ENCODE measurements at places on chromosomes 2 and 18.

- DNase-seq: peak; percentile 92
Measured at GRCh38 chr2:191304939-191305875, 60.0 kb downstream of the MYO1B start.

DNA sequence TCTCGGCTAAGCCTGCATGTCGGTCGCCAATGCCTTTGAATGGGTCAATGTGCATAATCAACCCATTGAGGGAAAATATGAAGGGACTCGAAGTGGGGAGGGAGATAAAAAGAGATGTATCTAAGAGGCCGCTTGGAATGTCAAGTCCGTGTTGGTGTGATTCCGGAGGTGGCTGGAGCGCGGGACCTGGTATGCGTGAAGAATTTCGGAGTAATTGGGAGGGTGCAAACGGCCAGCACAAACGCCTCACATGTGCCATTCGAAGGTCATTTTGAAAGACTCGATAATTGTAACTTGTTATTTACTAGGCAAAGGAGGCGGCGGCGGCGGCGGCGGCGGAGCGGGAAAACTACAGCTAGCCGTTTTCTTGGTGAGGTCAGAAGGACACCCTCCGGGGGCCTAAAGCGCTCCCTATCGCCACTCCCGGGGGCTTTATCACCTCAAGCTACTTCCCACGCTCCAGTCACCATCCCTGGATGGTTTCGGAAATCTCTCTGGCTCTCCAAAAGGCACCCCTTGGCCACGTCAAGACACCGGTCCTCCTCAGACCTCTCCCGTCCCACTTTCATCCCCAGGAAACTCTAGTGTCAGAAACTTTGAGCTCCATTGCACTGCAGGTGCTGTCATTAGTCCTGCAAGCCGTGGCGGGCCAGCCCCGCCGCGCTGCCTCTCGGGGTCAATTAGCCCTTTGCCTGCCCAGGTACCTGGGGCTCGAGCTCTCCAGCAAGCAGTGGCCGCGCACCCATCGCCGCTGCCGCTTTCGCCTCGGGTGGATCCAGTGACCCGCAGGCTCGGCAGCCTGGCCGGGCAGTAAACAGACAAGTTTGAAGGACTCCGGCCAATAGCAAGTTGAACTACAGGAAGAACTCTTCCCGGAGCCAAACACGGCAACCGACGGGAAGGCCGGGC, 1.5 kb downstream of the ERBB4 start:
- DNase-seq: no peak

DNA sequence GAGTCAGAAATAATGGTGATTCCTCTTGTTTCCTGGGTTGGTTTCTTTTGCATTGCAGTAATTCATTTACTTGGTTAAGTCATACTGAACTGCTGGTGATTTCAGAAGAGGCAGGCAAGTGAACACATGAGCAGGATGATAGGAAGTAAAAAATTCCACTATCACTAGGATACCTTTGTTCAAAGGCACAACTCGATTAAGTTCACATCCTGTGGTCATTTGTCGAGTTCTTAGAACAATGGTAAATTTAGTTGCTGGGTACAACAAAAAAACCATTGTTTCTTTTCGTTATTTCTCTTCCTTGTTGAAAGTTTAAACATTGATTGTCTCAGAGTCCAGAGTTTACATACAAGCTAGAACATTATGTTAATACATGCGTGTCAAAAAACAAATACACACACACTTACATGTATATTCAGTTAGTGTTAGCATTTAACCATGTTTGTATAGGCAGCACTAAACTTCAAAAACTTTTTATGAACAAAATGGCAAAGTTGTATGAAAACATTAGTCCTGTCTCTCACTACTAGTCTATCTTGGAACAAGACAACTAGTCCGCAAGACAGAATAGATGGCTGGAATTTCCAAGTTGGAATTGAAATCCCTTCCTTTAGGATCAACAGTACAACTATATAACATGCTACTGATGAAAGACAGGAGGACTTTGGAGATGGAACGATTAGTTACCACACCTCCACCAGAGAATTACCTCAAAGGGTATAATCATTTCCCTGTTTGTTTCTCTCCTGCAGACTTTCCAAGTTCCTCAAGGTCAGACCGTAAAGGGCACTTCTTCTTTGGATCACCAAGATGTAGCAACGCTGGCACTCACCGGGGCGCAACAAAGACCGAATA, 26.2 kb downstream of the STK39 start:
- peak; percentile 18 for DNase-seq

- DNase-seq: no peak
Measured at GRCh38 chr2:238027591-238028415, 33.0 kb upstream of the SCLY start.

- no peak for DNase-seq
Measured at GRCh38 chr18:48364146-48364545, 45.0 kb downstream of the ZBTB7C start.

DNA sequence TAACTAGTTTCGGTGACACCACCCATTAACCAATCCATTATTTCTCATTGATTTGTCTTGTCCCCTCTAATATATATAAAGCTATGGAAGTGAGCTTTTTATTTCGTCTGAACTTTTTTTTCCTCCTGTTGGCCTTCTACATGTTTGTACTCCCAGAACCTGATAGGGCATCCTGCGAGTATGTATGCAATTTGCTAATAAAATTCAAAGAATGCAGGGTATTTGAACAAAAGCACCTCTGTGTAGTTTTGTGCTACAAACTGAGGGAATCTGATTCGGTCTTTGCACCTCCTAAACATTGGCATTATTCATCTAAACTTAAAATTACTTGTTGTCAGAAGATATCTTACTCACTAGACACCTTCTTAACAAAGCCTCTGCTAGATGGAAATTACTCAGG, 242.9 kb upstream of the TMEFF2 start:
- DNase-seq: no peak

DNA sequence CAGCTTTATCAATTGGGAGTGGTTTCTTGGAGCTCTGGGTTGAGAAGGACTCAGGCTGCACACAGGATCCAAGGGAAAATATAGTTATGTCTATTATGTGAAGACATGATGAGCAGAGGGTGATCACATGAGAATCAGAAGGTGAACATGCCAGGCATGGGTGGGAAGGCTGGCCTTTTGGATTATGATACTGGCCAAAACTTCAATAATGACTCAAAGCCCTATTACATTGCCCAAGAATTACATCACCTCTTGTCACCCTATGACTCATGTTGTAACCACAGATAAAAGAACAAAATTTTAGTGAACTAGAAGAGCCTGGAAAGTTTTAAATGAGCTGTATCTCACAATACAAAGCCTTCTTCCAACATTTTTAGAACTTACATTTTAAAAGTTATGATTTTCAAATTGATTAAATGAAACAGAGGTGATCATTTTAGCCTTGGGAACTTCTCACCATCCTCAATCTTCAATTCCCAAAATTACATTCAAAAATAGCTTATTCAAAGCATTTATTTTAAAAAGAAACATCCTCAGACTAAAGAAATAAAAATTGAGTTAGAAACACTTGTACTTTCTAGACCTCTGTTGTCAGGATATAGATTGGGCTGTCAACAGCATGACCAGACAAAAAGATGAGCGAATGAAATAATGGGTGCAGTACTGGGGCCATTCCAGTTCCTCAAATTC, 428.3 kb downstream of the MBD2 start:
- peak; percentile 80 for DNase-seq

DNA sequence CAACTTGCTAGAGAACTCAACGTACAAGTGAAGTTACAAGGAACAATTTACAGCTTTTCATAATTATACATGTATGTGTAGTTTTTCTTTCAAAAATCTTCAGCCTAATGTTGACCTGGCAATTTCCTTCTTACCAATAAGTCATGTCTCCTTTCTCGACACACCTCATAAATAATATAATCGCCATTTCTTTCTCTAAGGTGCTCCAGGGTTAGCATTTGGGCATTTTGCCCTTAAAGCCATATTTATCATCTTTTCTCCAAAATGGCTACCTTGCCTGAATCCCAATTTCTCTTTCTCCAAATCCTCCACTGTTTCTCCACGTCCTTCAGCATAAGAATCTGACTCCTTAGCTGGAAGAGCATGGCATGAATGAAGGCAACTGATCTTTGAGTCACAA, 50.3 kb upstream of the RAB27B start:
- no peak for DNase-seq

GRCh38 chr2:64807417-64807816, 153.7 kb upstream of the SERTAD2 start:
- peak; percentile 90 for DNase-seq

- DNase-seq: no peak
Measured at GRCh38 chr2:45170191-45171135, 161.2 kb upstream of the SIX2 start.

GRCh38 chr2:238738917-238739316, 109.0 kb upstream of the TWIST2 start:
- DNase-seq: no peak

DNA sequence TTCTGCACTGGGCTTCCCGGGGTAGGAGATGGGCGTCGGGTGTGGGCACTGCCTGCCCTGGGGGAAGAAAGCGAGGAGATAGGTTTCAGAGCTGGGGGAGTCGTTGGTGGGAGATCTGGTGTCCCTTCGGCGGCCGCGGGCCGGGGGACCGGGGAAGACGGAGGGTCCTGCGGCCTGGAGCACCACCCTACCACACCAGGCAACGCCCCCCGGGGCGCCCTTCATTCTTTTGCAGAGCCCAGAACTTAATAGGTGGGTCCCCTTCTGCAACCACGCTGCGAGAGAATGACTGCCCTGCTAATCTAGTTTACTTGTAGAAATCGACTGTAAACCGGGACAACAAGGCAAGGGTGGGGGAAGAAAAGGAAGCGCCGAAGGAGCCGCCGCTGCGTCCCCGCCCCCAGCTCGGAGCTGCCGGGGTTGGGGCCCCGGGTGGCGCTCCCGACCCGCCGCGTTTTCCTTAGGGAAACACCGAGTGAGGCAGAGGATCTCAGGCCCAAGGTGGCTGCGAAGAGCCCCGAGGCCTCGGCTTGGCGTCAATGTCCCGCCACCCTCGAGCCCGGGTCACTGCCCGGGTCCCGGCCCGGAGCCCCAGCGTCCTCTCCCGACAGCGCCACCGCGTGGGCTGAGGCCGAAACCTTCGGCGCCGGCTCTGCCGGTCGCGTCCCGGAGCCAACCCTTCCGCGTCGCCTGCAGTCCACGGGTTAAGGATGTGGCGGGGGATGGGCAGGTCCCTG, 5.4 kb upstream of the SATB2 start:
- DNase-seq: no peak

- peak; percentile 75 for DNase-seq
Measured at GRCh38 chr2:174597345-174598047, at the start of gene WIPF1. WIPF1 (minus strand) TSS chr2:174597804; CDS start chr2:174585573, 12,231 bp downstream.

DNA sequence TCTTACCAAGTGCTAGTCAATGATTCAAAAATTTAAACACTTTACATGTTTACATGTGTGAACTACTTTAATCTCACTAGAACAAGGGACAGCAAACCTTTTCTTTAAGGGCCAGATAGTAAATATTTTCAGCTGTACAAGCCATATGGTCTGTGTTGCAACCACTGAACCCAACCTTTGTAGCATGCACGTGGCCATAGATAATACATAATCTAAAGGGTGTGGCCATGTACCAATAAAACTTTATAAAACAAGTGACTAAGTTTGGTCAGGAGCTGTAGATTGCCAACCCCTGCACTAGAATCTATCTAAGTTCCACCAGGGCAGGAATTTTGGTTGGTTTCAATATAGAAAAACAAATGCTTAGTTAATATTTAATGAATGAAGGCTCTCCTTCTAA, 18.4 kb upstream of the SPRED2 start:
- DNase-seq: no peak

- DNase-seq: no peak
Measured at GRCh38 chr2:42290005-42290404, 71.0 kb downstream of the COX7A2L start.

GRCh38 chr18:50201476-50202018, 6.6 kb upstream of the MYO5B start:
- no peak for DNase-seq

- peak; percentile 81 for DNase-seq
Measured at GRCh38 chr2:144519934-144520731, at the start of gene ZEB2. ZEB2 (minus strand) TSS chr2:144520119; CDS start chr2:144517350, 2,769 bp downstream.

DNA sequence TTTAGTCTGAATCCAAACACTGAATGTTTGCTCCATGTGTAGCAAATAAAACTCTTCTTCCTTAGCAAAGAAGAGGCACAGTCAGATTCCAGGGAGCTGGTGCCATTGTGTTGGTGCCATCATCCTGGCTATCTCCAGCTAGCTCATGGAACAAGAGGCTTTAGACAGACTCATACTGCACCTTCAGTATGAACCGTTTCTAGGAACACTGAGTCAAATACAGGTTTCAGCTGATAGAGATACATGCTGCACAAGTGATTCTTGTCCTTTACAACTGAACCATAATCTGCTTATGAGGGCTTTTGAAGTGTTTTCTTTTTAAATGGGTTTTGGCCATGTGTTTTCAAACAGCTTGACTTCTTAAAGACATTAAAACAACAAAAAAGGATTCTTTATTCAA, 57.9 kb downstream of the DYNC1I2 start:
- no peak for DNase-seq

DNA sequence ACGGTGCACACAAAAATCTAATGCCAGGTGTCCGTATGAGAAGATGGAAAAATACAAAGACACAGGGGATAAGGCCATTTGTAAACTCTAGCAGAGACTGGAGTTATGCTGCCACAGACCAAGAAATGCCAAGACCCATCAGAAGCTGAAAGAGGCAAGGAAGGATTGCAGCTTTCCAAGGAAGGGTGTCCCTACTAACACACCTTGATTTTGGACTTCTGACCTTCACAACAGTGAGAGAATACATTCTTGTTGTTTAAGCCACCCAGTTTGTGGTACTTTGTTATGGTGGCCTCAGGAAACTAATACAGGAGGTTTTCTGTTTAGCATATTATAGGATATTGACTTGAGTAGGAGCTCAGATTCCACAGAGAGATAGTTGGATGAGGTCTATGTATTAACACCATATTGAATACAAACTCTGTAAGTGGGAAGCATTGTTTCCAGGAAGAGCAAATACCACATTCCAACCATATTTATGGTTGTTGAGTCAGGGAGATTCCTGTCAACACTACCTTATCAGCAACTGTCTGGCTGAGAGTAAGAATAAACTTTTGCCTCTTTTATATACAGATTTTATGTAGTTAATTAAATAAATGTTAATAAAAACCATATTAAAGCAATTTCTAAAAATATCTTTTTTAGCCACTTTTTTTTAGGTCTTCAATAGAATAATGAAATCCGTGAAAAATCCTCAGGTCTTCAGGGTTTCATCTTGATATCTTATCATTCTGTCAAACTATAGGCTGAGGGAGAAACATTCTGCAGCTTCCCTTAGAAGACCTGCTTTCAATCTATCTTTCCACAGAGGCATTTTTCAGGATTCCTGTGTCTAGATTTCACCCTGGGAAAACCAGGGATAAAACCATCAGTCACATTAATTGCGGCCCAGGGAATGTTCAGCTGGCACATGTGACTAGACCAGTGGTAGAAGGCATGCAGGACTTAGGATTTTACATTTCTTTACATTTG, 35.4 kb upstream of the HNMT start:
- no peak for DNase-seq

- no peak for DNase-seq
Measured at GRCh38 chr18:48472610-48473009, 63.4 kb upstream of the ZBTB7C start.

DNA sequence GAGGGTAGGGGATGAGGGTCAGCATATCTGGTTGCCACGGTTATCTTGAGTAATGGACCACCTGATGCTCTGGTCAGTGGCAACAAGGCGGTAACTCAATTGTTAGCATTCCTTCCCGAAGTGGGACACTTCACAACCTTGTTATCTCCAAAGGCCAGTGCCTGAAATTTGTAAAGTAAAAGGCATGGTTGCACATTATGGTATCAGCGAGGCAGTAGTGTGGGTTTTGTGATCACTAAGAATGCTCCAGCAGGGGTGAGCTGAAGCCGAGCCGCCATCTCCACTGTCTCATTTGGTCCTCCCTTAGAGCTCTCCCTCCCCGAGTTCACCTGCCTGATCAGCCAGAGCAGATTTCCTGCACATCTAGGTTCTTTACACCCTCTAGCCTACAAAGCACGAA, 50.5 kb upstream of the LGALSL start:
- no peak for DNase-seq

Measured in astrocyte of the cerebellum (primary cell).